ENCODE measurements at places on chromosomes 7 and 10.

DNA sequence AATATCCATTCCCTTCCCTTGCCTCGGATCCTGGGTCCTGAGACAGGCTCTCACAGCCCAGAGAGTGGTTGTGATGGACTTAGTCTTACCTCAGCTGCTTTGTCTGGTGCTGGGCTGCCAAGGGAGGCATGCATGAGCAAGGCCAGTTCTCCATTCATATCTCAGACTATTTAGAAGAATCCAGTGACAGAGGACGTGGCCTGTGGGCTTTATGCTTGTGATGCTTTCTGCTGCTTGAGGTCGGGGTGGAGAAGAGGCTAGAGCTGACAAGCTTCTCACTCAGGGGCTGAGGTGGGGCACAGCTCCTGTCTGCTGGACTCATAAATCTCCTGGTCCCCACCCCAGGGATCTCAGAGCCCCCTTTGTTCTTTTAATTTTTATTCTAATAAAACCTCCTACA, 66.8 kb downstream of the DNAJC12 start:
- no peak for DNase-seq

GRCh38 chr7:23232966-23233365, 13.6 kb upstream of the GPNMB start:
- no peak for DNase-seq

- no peak for DNase-seq
Measured at GRCh38 chr10:6493521-6494441, 86.3 kb downstream of the PRKCQ start.

- no peak for DNase-seq
Measured at GRCh38 chr7:101671371-101672356, 42.6 kb upstream of the MYL10 start.

Measured in activated naive CD8-positive, alpha-beta T cell treated with anti-CD3 and anti-CD28 coated beads, Interleukin-2, amount 50 U/mL, for 16 hours (primary cell).